ENCODE measurements at places on chromosomes 11 and 22.

DNA sequence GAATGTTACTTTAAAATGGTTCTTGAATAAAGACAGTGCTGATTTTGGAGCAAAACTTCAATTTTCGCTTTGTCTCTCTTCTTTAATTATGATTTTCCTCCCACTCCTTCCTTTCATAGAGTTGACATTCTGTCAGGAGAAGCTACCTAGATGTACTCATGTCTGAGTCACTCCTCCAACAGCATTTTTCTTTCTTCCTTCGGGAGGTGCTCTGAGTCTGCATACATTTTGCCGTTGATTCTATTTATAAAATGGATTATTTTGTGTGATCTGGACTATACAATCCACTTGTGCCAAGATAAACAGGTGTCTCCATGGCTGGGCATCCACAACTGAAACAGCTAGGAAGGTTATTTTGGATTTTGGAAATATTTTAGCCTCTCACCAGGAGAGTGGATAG lies 588.3 kb upstream of the ANO5 start:
- no peak for DNase-seq

GRCh38 chr22:29503811-29504372 lies 23.9 kb downstream of the NEFH start:
- no peak for DNase-seq

GRCh38 chr11:103928802-103929161 lies 107.7 kb upstream of the DDI1 start:
- DNase-seq: no peak

- peak; percentile 15 for DNase-seq
Measured at GRCh38 chr11:1306186-1307162, 3.0 kb downstream of the TOLLIP start.

DNA sequence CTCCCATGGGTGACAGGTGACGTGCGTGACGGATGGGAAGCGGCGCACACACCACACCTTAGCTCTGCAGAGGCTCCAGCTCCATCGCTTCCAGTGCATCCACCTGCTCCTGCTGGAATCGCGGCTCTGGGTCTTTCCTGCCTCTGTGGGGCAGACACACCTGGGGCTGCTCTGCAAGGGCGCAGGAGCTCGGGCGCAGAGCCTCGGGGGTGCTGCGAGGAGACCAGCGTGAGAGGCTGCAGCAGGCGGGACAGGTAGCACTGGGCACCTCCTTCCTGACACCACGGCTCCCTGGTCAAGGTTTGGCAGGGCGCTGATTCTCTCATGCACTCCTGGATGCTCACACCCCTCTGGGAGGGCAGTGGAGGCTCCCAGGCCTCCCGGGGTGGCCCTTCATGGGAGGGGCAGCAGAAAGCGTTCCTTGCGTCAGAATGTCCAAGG lies 1494.3 kb downstream of the BRD1 start:
- no peak for DNase-seq

DNA sequence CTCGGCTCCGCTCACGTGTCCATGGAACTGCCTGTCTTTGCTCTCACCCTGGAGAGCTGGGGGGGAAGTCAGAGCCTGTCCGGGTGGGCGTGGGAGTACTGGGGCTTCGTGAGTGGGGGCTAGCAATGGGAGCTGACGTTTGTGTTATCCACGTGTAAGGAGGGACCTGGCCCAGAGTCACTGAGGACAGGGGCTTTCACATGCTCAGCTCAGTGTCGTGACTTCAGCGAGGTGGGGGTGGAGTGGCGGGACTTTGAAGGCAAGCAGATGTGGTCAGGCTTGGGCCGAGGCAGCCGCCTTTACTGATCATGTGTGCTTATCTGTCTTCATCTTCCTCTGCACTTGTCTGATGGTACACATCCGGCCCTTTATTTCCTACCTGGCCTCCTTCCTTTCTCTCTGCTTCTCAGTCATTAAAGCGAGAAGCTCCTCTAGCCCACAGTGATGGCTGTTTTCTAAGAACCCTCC lies 113.1 kb upstream of the NNMT start:
- DNase-seq: no peak

- no peak for DNase-seq
Measured at GRCh38 chr11:46357483-46357936, 10.2 kb downstream of the DGKZ start.

DNA sequence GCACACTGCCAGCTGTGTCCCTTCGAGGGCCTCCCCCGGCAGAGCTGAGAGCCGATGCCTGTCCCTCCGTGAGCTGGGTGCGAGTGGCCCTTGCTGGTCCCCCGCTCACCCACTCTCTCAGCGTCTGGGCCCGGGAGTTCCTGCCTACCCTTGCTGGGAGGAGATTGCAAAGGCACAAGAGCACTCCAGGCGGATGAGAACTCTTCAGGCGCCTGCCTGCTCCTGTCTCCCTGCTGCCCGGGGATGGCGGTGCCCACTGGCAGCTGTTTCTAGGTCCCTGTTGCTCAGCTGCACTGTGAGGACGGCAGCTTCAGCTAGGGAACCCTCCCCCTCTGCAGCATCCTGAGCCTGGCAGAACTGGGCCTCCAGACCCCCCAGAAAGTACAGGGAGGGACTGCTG lies 61.1 kb downstream of the FLRT1 start:
- DNase-seq: no peak

GRCh38 chr11:108616549-108616948 lies 23.0 kb upstream of the EXPH5 start:
- no peak for DNase-seq

DNA sequence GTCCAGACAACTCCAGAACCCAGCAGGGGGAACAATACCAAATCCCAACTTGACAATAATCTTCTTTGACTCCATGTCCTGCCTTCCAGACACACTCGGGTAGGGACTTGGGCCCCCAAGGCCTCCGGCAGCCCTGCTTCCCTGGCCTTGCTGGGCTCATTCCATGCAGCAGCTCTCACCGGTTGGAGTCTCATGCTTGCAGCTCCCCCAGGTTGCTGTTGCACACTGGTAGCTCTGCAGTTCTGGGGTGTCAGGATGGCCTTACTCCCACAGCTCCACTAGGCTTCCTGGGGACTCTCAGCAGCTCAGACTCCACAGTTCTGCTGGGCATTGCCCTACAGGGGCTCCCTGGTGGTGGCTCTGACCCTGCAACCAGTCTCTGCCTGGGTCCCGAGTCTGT lies 42.8 kb downstream of the ST3GAL4 start:
- no peak for DNase-seq

GRCh38 chr11:94036096-94036495 lies 14.9 kb downstream of the HEPHL1 start:
- no peak for DNase-seq

DNA sequence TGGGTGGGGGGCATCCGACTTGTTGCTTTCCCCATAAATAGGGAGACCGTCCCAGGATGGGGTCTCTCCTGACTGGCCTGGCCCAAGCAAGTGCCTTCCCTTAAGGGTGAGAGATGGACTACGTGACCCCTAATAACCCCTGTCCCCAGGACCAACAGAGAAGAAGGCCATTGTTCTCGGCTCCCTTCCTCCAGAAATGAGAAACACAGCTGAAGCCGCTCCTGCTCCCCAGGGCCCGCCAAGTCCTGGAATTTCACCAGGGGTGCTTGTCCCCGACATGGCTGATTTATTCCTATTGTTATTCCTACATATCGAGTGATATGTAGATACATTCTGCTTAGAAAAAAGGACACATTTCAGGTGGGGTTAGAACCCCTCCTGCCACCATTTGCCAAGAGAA lies 100.8 kb downstream of the TP53I11 start:
- DNase-seq: no peak

DNA sequence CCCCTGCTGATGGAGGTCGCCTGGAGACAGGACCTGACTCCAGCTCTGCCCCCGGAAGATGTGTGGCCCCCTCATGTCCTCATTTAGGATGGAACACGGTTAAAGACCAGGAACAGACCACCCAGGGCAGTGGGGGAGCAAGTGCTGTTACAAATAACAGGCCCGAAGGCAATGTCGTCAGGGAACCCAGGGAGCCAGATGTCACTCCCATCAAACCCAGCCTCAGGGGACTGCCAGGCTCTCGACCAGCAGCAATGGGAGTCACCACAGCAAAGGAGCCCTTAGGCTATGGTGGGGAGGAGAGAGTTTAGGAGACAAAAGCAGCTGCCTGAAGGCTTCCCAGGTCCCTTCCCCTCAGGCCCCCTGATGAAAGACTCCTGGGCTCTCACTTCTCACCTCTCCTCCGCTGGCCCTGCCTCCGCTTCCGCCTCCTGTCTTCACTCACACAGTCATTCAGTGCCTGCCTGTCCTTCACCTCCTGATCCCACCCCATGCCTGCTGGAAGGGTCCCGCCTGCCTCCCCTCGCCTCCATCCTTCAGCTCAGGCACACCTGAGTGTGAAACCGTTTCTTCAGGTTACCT lies 4.4 kb downstream of the RPS19BP1 start:
- DNase-seq: no peak

DNA sequence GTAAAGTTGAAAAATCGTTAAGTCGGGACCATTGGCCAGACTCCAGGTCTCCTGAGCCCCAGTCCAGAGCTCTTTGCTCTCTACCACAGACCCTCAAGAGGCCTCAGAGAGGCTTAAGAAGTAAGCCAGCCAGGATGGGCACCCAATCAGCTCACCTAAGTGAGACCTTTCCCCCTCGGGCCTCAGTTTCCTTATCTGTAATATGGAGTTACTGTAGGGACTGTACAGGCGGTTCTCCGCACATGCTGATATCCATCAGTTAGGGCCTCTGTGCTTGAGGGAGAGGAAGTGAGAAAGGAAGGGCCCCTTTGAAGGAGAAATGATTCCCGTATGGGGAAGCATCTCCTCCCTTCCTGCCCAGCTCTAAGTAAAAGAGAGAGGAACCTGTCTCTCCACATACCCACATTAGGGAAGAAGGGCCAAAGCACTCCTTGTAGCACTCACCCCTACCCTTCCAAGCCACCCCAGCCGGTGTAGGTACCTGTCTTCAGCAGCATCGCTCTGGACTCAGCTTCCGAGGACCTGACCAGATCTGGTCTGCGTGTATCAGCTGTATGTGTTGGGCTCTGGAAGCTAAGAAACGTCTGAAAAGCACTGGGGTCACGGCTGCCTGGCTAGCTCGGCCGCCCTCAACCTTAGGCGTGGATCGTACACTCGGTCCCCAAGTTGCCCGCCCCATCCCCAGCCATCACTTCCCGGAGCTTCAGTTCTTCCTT lies 653 bp downstream of the NAGA start:
- peak; percentile 45 for DNase-seq

- DNase-seq: no peak
Measured at GRCh38 chr11:29448246-29448877, 568.5 kb downstream of the KCNA4 start.

DNA sequence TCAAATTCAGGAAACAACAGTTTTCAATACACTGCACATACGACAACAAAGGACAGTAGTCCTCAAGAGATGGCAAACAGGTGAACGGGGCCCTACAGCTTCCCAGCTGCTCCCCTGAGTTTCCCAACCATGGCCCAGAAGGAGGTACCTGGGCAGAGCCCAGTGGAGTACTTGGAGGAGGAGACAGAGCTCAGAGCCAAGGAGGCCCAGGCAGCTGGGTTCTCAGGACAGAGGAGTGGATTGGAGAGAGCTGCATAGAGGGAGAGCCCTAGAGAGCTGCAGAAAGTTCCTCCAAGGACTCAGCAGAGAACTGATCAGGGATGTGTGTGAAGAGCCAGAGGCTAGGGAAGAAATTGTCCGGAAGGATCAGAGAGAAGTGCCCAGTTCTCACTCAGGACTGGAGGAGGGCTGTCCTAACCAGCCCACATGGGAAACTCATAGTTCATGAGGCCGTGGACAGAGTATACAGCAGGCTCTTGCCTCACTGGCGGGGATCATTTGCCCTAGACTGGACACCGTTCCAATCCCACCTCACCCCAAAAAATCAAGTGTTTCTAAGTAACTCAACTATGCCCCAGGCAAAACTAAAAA lies 7.6 kb upstream of the ASCL2 start:
- DNase-seq: peak; percentile 39

- peak; percentile 37 for DNase-seq
Measured at GRCh38 chr11:13277768-13278608, at the start of gene BMAL1. TSS of gene BMAL1 (plus strand) at chr11:13277790. CDS start at chr11:13354309, 76,519 bp downstream.

DNA sequence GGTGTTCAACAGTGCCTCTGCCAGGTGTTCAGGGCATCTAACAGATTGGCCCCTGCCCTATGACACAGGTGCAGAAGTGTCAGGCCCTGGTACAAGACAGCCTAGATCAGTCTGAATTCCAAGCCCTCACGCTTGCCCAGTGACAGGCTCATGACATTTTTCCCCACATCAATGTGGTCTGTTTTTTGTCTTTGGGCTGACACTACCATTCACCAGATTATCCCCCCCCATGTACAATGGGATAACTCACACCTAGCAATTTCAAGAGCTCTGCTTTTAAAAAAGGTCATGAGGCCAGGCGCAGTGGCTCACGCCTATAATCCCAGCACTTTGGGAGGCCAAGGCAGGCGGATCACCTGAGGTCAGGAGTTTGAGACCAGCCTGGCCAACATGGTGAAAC lies 155.5 kb upstream of the PITPNB start:
- no peak for DNase-seq

DNA sequence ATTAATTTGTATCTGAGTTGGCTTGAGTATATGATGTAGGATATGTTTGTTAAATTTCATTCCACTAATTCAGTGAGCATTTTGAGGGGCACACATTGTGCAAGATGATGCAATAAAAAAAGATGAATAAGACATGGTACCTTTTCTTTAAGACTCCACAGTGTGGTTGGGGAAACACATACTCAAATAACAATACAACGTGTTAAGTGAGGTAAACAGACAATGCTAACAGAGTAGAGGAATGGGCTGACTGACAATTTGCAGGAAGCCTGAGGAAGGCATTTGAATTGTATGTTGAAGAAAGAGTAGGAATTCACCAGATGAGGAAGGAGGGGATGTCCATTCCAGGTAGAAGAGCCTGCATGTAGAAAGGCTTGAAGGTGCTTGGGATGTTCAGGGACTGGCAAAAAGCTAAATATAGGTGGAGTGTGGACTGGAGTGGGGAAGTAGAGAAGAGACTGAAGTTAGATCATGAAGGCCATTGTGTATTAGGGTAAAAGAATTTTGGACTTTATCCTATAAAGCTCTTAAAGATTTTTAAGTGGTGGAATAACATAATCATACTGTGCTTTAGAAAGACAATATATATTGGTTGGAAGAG lies 6.8 kb downstream of the RNF169 start:
- DNase-seq: no peak

- no peak for DNase-seq
Measured at GRCh38 chr11:1733009-1733715, 17.2 kb downstream of the IFITM10 start.

GRCh38 chr11:2444821-2445745 lies at the start of gene KCNQ1:
TSS of gene KCNQ1 (plus strand) at chr11:2445008. CDS start at chr11:2445099, 91 bp downstream.
- DNase-seq: no peak

- DNase-seq: no peak
Measured at GRCh38 chr22:37752189-37753087, 55.3 kb upstream of the GCAT start.

DNA sequence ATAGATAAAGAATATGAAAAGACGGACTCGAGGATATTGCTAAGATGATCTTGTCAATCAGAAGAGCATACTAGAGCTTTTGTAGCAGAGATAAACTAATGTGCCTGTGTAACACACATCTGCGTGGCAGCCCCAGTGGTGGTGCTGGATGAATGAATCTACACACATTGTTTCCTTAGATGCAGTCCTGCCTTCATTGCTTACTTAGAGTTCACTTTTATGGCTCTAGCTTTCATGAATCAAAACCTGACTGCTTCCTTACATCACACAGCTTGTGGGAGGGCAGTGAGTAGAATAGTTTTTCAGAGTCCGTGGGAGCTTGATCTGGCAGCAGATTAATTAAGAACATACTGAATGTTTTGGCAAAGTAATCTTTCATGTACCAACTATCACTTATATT lies 83.7 kb downstream of the EXT2 start:
- no peak for DNase-seq

- no peak for DNase-seq
Measured at GRCh38 chr11:1381793-1382425, 7.8 kb upstream of the BRSK2 start.

GRCh38 chr11:86151174-86152005 lies 82.5 kb upstream of the PICALM start:
- DNase-seq: no peak

All from H9 (cell line).